ENCODE measurements at places on chromosomes 4 and X. TPM values are rescaled to one million over a fixed set of nuclear protein-coding genes. Genes with fewer than 3 reads are reported as not detected.
A peak's percentile ranks its signal among the peaks of the same experiment; 100 is the strongest.

GRCh38 chrX:102339312-102340298, 92.6 kb downstream of the NXF2 start:
- no peak for DNase-seq

GRCh38 chr4:163679189-163679588, 184.7 kb downstream of the TMA16 start:
- DNase-seq, result no peak

DNA sequence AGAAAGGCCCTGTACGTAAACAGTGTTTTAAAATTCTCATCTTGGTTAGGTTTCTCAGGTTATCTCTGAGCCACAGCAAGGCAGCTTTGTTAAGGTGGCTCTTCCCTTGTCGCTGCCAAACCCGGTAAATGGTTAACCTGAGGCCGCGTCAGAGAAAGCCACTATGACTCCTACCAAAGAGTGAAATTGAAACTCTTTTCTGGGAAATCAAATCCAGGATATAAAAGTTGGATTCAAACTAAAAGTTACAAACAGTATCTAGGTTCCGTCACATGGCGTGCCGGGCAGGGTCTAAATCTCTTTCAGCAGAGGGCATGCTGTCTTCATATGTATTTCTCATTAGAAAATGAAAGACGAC, 433 bp downstream of the MMAA start:
- DNase-seq, result no peak

- peak; percentile 84 for DNase-seq
These were observed at the start of gene TMSB15A for GRCh38 chrX:102515975-102516941. TSS of gene TMSB15A (minus strand) at chrX:102516739.

GRCh38 chr4:105092356-105092755, 54.3 kb upstream of the TET2 start:
- no peak for DNase-seq

DNA sequence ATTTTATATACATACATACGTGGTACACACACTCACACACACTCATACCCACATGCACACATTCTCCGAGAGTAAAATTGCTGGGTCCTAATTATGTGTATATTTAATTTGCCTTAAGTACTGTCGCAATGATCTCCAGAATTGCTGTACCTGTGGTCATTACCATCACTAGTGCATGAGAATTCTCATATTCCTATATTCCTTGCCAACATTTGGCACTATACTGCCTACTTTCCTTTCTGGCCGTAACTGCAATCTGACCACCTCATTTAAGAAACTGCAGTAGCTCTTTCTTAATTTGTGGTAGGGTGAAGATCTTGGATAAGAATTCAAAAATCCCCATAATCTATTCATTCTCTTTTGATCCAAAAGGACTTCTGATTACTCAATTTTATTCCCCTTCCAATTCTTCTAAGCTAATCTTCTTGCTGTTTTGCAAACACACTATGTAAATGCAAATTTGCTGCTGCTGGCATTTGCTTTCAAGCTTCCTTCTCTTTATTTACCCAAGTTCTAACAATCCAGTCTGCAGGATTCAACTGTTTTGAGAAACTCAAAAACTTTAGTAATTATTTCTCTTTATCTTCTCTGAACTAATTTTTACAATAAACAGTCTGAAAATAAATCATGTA, 45.1 kb downstream of the ASIC5 start:
- DNase-seq, result no peak

- DNase-seq, result no peak
These were observed 41.1 kb downstream of the HSD17B13 start for GRCh38 chr4:87281603-87282002.

GRCh38 chr4:114599231-114599902, 760 bp downstream of the UGT8 start:
- peak; percentile 41 for DNase-seq

- DNase-seq, result no peak
These were observed 213.6 kb upstream of the NRK start for GRCh38 chrX:105608745-105609144.

DNA sequence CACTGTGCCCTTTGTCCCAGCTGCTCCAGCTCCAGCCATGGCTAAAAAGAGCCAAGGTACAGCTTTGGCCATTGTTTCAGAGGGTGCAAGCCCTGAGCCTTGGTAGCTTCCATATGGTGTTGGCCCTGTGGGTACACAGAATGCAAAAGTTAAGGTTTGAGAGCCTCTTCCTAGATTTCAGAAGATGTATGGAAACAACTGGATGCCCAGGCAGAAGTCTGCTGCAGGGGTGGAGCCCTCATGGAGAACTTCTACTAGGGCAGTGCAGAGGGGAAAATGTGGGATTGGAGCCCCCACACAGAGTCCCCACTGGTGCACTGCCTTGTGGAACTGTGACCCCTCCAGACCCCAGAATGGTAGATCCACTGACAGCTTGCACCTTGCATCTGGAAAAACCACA, 70.9 kb upstream of the MSX1 start:
- no peak for DNase-seq

- DNase-seq, result no peak
These were observed 144.6 kb upstream of the MAP3K15 start for GRCh38 chrX:19659929-19660328.

- no peak for DNase-seq
These were observed 120.0 kb downstream of the ADGRL3 start for GRCh38 chr4:61320154-61320553.

- DNase-seq, result peak; percentile 95
These were observed 119.1 kb upstream of the TRIM2 start for GRCh38 chr4:153084980-153085630.

DNA sequence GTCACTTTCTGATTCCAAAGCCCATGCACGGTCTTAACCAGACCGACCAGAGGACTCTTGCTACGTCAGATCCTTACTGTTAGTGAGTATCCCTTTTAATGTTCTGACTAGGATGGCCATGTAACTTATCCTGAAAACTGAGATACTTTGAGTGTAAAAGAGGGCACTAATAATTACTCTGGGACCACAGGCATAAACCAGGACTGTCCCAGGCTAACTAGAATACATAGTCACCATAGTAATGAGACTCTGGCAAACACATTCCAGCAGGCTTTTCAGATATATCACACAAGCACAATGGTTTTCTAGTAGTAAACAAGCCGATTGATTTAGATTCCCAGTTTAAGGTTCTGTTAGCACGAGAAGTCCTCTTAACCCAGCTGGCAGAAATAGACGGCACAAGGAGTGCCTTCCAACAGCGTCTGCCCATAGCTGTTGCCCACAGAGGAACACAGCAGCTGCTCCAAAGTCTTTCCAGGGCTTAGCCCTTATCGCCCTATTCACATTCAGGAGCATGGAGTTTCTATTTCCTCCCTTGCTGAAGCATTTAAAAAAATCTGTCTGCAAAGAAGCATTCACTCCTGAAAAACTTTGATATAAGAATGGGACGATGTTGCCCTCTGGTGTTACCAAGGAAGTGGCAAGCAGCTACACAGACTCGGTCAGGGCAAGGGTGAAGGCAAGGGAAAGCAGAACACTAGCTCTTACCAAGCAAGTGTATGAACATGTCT, 92.4 kb downstream of the CXCL13 start:
- no peak for DNase-seq

GRCh38 chr4:73777612-73778011, 37.2 kb downstream of the CXCL8 start:
- DNase-seq, result no peak

GRCh38 chr4:93467484-93468155, 360.9 kb upstream of the ATOH1 start:
- DNase-seq, result no peak

- no peak for DNase-seq
These were observed 106.2 kb downstream of the ALPK1 start for GRCh38 chr4:112403101-112403945.

DNA sequence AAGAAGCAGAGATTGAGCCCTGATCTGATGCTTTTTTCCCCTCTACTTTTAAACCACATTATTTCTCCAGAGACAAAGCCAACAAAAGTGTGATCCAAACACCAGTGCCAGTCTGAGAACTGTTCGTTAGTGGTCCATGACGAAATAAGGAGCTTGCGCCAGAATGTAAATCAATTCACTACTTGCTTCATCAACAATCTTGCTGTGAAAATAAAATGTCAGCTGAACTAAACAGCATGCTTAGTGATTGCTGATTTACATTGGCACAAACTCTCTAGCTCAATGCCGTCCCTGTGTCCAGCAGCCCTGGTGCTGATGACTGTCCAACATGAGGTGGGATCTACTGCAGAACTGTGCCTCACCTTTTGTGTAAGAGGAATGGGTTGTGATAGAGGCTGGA, 71.3 kb downstream of the SOX3 start:
- no peak for DNase-seq

Gene GRID2
- 2.1 TPM for total RNA-seq

Gene SLC6A8
- 108 TPM for total RNA-seq

Gene DUSP21
- total RNA-seq, result not detected

Gene SETD7
- total RNA-seq, result 22.6 TPM

Gene TLR3
- not detected for total RNA-seq

Gene MAGEA1
- not detected for total RNA-seq

Gene RHOXF1
- total RNA-seq, result 0.98 TPM

Data from glutamatergic neuron (in vitro differentiated cells).